Activated CD8-positive, alpha-beta memory T cell treated with anti-CD3 and anti-CD28 coated beads for 1 hour (primary cell): ENCODE measurements at places on chromosomes 3 and 15.

GRCh38 chr3:55877703-55878102 lies 390.6 kb upstream of the WNT5A start:
- no peak for DNase-seq

DNA sequence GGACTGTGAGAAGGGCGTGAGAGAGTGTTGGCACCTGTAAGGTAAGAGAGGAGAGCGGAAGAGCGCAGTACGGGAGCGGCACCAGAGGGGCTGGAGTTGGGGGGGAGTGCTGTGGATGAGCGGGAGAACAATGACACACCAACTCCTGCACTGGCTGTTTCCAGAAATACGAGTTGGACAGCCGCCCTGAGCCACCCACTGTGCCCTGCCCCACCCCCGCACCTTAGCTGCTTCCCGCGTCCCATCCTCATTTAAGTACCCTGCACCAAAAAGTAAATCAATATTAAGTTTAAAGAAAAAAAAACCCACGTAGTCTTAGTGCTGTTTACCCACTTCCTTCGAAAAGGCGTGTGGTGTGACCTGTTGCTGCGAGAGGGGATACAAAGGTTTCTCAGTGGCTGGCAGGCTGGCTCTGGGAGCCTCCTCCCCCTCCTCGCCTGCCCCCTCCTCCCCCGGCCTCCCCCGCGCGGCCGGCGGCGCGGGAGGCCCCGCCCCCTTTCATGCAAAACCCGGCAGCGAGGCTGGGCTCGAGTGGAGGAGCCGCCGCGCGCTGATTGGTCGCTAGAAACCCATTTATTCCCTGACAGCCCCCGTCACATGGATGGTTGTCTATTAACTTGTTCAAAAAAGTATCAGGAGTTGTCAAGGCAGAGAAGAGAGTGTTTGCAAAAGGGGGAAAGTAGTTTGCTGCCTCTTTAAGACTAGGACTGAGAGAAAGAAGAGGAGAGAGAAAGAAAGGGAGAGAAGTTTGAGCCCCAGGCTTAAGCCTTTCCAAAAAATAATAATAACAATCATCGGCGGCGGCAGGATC lies at the start of gene SOX2:
TSS of gene SOX2 (plus strand) at position 601 of the 811 bp plus-strand sequence. CDS start 436 bp downstream, outside the sequence.
- DNase-seq: no peak

GRCh38 chr15:61226361-61227256 lies 2.5 kb downstream of the RORA start:
- DNase-seq: no peak

DNA sequence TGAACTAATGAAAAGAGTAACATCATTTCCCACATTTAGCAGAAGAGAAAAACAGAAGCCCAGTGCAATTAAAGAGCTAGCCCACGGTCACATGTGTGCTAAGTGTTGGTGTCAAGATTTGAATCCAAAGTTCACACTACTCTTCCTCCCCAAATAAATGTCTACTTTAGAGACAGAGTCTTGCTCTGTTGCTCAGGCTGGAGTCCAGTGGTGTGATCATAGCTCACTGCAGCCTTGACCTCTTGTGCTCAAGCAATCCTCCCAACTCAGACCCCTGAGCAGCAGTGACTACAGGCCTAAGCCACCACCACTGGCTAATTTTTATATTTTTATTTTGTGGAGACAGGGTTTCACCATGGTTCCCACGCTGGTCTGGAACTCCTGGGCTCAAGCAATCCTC lies 4.8 kb downstream of the OSBPL10 start:
- no peak for DNase-seq

GRCh38 chr3:62771331-62772072 lies 103.7 kb downstream of the CADPS start:
- no peak for DNase-seq

DNA sequence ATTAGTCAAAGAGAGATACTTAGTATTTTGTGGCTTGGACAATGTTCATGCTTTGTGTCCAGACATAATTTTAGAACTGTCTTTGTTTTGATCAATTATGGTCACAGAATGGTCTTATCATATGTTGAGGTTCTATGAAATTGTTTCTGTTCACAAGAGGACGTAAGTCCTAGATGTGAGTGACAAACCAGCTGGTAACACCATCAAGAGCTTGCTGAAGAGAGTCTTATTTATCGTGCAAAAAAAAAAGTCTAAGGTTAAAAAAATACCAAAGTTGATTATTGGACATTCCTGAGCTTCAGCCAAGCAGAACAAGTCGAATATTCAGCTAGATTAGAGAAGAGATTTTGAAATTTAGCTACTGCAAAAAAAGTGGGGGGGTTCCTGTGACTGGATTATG lies 495.9 kb upstream of the NAALADL2 start:
- DNase-seq: no peak

DNA sequence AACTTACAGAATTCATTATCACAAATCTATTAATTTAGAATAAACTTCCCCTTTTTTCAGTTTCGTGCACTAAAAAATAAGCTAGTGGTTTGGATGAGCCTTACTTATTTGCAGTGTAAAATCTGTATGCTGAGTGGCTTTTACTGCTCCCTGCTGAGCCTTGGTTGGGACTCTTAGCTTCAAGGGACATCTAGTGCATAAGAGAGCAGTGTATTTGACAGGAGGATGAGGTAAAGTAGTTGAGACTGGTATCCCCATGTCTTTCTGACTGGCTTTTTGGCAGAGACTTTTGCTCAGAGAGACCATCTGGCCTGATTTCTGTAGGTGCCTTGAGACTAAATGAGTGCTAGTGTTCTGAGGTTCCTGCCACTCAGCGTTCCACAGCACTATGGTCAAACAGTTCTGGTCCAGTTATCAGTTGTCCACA lies 11.8 kb downstream of the CAPN7 start:
- no peak for DNase-seq

DNA sequence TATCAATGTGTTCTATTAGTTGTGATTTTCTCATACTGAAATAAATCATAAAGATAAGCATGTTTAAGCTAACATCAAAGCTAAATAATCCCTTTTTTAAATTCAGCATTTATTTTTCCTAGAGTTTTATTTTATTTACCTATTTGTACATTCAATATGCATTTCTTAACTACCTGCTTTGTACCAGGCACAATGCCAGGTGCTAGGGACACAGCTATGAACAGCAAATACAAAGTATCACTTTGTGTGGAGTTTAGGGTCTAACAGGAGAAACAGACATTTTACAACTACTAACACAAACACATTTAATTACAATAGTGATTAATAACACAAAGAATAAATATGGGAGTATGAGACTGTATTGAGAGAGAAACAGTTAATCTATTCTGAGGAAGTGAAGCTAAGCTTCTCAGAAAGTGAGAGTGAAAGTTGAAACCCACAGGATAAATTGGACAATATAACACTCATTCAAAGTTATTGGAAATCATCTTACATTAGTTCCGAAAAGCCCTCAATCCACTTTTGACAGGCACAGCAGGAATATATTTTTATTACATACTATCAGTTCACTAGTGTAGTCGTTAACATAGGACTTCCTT lies 159.6 kb downstream of the GBE1 start:
- DNase-seq: no peak

DNA sequence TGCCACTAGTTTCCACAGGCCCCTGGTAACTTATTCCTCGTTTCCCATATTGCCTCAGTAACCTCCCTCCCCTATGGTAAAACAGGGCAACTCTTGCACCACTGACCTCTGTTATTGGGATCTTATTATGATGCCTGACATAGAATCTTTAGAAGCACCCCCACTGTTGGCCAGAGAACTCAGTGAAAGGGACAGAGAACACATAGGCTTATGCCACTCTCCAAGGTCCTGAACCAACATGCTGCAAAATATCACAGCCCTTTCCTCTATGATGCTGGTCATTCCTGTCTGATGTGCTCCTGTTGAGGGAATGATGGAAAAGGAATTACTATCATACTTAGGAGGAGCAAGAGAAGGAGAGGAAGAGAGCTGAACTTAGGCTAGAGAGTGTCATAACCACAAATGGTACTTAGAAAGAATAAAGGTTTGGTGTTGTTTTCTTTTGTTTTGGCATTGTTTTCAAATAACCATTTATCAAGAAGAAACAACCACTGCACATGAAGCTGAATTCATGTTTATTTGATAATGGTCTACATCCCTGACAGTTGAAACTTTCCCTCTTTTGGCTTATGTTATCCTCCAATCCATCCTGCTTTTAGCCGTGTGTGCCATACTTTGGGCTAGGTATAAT lies 330.2 kb downstream of the EPHB1 start:
- no peak for DNase-seq

- no peak for DNase-seq
Measured at GRCh38 chr3:61673651-61674050, 112.3 kb downstream of the PTPRG start.

DNA sequence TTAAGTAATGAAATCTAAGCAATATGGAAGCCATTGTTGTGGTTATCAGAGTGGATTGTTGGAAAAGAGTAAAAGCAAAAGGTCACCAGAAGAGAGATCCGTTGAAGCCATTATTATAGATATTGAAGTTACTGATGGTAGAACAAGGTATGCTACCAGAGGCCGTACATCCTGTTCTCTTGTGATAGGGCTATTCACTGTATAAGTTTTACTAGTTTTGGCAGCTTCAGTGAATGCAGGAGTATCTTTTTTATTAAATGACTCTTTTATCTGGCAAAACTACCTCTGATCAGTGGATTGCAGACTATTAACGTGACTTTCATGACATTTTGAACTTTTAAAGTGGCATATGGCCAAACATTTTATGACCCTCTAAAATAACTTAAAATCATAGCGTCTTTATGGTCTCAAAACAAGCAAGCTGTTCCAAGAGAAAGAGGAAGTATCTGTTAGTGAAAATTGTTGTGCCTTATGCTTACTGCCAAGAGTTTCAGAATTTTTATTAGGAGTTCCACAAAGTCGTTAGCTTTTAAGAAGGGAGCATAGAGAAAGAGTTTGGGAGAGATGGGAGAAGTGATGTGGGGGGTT lies 102.9 kb downstream of the LRRC49 start:
- no peak for DNase-seq

DNA sequence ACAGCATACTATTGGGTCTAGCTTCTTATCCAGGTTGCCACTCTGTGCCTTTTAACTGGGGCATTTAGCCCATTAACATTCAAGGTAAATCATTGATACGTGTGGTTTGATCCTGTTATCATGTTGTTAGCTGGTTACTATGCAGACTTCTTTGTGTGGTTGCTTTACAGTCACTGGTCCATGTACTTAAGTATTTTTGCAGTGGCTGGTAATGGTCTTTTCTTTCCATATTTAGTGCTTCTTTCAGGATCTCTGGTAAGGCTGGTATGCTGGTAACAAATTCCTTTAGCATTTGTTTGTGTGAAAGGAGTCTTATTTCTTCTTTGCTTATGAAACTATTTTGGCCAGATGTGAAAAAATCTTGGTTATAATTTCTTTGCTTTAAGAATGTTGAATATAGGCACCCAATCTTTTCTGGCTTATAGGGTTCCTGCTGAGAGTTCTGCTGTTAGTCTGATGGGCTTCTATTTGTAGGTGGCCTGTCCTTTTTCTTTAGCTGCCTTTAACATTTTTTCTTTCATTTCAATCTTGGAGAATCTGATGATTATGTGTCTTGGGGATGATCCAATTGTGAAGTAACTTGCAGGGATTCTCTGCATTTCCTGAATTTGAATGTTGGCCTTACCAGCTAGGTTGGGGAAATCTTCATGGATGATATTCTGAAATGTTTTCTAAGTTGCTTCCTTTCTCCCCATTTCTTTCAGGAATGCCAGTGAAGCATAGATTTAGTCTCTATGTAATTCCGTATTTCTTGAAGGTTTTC lies 39.3 kb downstream of the CCR1 start:
- DNase-seq: no peak

DNA sequence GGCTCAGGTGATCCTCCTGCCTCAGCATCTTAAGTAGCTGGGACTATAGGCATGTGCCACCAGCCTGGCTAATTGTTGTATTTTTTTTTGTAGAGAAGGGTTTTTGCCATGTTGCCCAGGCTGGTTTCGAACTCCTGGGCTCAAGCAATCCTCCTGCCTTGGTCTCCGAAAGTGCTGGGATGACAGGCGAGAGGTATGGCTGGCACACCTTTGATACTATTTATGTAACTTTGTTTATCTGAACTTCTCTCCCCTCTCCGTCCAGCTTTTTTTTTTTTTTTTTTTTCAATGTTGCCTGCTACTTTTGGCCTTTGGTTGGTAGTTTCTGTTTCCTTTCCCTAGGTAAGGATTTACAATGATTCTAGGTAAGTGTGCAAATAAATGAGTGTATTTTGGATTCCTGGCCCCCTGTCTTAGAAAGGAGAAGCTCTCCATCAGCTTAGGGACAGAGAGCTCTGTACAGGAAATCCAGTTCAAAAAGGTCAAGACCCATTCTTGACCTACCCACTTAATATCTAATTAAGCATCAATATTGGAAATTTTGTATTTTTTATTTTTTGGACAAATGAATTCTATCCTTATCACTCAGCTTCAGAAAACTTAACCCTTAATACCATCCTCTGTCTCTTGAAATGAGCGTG lies 6.8 kb downstream of the ARL6IP5 start:
- no peak for DNase-seq

GRCh38 chr3:16520970-16521881 lies 7.7 kb upstream of the RFTN1 start:
- DNase-seq: no peak

DNA sequence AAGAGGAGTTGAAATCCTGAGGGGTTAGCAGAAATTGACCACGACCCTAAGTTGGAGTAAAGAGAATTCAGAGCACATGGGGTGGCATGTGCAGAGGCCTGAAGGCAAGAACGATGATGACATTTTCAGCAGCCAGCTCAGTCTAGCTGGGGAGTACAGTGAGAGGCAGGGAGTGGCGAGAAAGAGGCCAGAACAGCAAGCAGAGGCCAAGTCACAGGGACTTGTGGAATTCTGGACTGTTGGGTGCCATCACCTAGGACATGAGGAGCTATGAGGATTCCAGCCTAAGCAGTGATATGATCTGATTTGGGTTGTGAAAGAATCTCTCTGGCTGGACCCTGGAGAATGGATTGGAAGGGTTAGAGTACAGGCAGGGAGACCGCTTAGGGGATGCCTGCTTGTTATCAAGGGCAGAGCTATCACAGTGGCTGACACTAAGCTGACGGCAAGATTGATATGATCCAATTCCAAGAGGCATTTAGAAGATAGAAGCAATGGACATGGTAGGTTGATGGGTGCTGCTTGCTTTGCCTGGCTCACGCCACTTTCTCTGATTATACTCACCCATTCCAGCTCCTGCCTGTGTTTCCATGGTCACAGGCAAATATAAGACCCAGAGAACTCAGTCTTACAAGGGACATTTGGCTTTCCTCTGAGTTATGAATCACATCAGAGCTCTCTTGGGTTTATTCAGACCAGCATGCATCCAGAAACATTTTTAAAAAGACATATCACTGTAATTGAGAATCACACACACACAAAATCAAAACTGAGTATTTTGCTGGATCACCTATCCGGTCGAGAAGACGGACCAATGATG lies 66.4 kb downstream of the LRTM1 start:
- DNase-seq: no peak

DNA sequence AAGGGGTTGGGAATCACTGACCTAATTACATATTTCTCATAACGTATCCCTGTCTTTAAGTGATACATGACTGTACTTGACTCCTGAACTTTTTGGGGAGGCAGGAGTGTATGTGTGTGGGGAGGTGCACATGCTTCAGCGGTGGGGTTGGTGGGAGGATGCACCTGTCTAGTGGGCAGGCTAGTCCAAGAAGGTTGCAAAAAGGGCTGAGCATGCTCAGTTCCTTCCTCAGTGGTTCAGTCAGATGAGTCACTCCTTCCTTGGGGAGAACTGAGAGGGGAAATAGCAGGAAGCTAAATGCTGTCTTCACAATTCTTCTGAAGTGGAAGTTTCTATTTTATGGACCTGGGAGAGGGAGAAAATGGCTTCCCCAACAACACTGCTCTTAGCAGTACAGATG lies 24.6 kb upstream of the AP4E1 start:
- DNase-seq: no peak

GRCh38 chr15:100215843-100216169 lies 126.0 kb downstream of the ADAMTS17 start:
- no peak for DNase-seq

- no peak for DNase-seq
Measured at GRCh38 chr15:23370578-23370977, 16.0 kb downstream of the GOLGA8S start.
